Gastrocnemius medialis (tissue), 4 donors: ENCODE measurements at places on chromosomes 12 and 14.
A peak's percentile ranks its signal among the peaks of the same experiment; 100 is the strongest.

GRCh38 chr14:105249182-105250007, 1.1 kb downstream of the BTBD6 start:
- H3K4me1 ChIP-seq = peaks cover 24% of the 10 kb centered on the region
- peak overlapping the region; percentile 58 for H3K4me3 ChIP-seq
- H3K27me3 ChIP-seq = no peaks in the 10 kb centered on the region

- no peak overlapping the region for H3K4me3 ChIP-seq
Measured at GRCh38 chr12:4939418-4940023, 29.8 kb downstream of the KCNA1 start.

GRCh38 chr12:56521590-56522371, at the start of gene RBMS2:
RBMS2 (plus strand) TSS chr12:56521820; CDS start chr12:56522024, 204 bp downstream.
- DNase-seq = peak; percentile 76
- H3K27ac ChIP-seq = peak within 1 kb of the TSS; percentile 84
- no peaks in the 10 kb centered on the region for H3K4me1 ChIP-seq
- H3K27me3 ChIP-seq = no peaks in the 10 kb centered on the region

DNA sequence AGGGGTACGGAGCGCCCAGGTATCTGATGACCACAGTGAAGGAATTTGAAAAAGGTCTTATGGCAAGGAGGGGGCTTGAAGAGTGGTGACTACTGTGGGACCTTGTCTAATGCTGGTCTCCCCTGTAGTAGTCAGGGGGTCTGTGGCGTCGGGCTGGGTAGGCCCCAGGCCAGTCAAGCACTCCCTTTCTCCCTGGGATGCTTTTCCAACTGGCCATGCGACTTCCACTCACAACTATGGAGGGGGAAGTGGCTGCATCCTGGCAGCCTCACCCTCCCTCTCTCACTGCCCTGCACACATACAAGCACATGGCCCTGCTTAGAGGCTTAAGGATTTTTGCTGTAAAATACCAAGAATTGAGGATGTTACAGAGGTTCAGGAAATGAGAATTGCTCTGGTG, 4.1 kb downstream of the TSPAN11 start:
- no peak overlapping the region for H3K27ac ChIP-seq
- H3K36me3 ChIP-seq = no peaks in the 10 kb centered on the region
- DNase-seq = no peak
- no peak overlapping the region for H3K4me3 ChIP-seq
- H3K4me1 ChIP-seq = no peaks in the 10 kb centered on the region

DNA sequence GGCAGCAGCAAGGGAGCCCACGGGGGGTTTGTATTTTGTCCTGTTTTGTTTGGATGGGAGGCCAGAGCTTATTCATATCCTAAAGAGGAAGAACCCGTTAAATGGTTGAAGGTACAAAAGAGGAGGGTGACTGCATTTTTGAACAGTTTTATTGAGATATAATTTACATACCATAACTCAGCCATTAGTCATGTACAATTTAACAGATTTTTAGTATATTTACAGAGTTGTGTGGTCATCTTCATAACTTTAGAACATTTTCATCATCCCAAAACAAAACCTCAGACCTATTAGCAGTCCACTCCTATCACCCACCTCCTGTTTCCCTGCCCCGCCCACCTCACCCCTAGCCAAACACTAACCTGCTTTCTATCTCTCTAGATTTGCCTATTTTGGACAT, 12.6 kb downstream of the NRDE2 start:
- H3K27ac ChIP-seq = no peak overlapping the region
- peaks cover 37% of the 10 kb centered on the region for H3K36me3 ChIP-seq
- no peak overlapping the region for H3K4me3 ChIP-seq
- DNase-seq = no peak

- no peaks in the 10 kb centered on the region for H3K36me3 ChIP-seq
- DNase-seq = no peak
- H3K4me3 ChIP-seq = no peak overlapping the region
- H3K27ac ChIP-seq = no peak overlapping the region
- H3K4me1 ChIP-seq = no peaks in the 10 kb centered on the region
Measured at GRCh38 chr12:58530742-58531062, 389.6 kb downstream of the LRIG3 start.

GRCh38 chr12:124185971-124186686, 108.8 kb upstream of the RFLNA start:
- DNase-seq = no peak
- H3K36me3 ChIP-seq = no peaks in the 10 kb centered on the region
- H3K4me3 ChIP-seq = no peak overlapping the region
- H3K27ac ChIP-seq = no peak overlapping the region
- H3K27me3 ChIP-seq = no peaks in the 10 kb centered on the region
- no peaks in the 10 kb centered on the region for H3K4me1 ChIP-seq

- no peaks in the 10 kb centered on the region for H3K36me3 ChIP-seq
- no peaks in the 10 kb centered on the region for H3K27me3 ChIP-seq
- no peaks in the 10 kb centered on the region for H3K4me1 ChIP-seq
- DNase-seq = peak; percentile 32
- H3K27ac ChIP-seq = no peak overlapping the region
- H3K4me3 ChIP-seq = no peak overlapping the region
Measured at GRCh38 chr12:114508529-114509129, 102.7 kb upstream of the TBX5 start.

DNA sequence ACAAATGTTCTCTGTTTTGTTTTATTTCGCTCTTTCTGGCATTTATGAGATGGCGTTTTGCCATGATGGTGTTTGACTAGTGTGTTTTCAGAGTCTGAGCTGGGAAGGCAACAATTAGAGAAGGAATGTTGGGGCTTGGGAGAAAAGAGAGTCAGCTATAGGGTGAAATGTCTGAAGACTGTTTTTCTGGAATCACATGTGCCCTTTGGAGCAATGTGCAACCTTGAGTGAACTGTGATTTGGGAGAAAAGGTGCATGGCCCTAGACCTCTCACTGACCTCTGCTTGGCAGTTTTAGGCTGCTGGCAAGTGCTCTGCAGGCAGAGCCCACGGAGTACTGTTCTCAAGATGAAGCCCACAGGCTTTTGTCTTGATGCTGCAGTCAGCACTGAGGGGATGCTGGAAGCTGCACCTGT, 379.9 kb upstream of the PDE3A start:
- no peaks in the 10 kb centered on the region for H3K27me3 ChIP-seq
- H3K36me3 ChIP-seq = no peaks in the 10 kb centered on the region
- DNase-seq = no peak
- H3K27ac ChIP-seq = no peak overlapping the region
- H3K4me1 ChIP-seq = no peaks in the 10 kb centered on the region
